ENCODE measurements at places on chromosomes 4 and X.

- DNase-seq = no peak
Measured at GRCh38 chrX:65707151-65707550, 39.7 kb downstream of the MSN start.

- DNase-seq = no peak
Measured at GRCh38 chr4:184292465-184292867, 74.8 kb upstream of the ENPP6 start.

GRCh38 chrX:109855501-109855900 is 122.4 kb upstream of the ACSL4 start:
- DNase-seq = no peak

GRCh38 chr4:2786152-2786671 is 6.7 kb upstream of the SH3BP2 start:
- DNase-seq = peak; percentile 46

- DNase-seq = no peak
Measured at GRCh38 chrX:22128961-22129360, 96.8 kb downstream of the PHEX start.

DNA sequence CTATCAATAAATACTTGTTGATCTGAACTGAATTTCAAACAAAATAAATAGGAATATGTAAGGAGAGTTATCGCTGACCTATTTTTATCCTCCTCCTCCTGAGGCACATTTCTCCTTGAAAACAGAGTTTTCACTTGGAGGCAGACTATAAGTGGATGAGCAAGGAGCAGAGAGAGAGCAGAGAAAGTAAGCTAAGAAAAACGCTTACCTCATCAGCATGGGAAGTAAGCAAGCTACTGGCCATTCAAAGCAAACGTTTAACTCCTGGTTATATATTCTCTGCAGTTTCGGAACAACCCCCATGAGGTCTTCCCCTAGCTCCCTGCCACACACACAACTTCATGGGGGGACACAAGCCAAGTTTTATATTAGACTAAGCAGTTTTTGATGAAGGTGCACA is 13.2 kb downstream of the ZDHHC9 start:
- DNase-seq = no peak

DNA sequence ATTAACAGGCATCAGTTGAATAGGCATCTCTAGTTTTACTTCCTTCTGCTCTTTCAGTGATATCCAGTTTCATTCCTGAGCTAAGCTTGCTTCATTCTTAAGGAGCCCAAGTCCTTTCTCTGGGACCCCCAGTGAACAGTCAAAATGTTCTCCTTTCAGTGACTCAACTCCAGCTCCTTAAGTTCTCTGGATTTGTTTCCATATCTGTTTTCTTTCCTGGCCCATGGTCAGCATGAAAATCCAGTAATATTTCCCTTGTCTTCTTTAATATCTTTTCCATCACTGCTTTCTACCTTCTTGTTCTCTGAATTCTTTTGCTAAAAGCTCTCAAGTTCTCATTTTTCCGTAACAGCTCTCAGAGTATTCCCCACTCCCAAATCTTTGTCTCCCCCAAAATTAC is 25.5 kb downstream of the ADGRL3 start:
- DNase-seq = no peak

GRCh38 chr4:86741846-86742245 is 107.3 kb downstream of the SLC10A6 start:
- DNase-seq = no peak

DNA sequence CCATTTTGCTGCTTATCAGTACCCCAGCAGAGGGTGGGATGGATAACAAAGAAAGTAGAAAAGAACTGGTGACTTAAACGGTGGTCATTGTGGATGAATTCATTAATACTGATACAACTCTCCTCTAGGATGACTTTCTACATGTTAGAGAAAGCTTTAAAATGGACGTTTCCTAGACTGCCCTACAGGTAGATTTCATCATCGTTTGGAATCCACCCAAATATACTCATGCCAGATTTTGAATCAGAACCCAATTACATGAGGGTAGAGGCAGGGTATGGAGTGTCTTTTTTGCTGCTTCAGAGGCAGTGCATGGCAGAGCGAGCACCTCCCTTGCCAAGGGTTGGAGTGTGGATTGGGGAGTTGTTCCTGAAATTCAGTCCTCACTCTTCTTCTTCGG is 13.3 kb upstream of the ANTXR2 start:
- no peak for DNase-seq

GRCh38 chr4:48346594-48346993 is 5.3 kb downstream of the SLAIN2 start:
- DNase-seq = no peak

Measured in activated CD8-positive, alpha-beta memory T cell treated with anti-CD3 and anti-CD28 coated beads for 1 hour (primary cell).